GM13976 (cell line): ENCODE measurements at places on chromosomes 4 and X.

DNA sequence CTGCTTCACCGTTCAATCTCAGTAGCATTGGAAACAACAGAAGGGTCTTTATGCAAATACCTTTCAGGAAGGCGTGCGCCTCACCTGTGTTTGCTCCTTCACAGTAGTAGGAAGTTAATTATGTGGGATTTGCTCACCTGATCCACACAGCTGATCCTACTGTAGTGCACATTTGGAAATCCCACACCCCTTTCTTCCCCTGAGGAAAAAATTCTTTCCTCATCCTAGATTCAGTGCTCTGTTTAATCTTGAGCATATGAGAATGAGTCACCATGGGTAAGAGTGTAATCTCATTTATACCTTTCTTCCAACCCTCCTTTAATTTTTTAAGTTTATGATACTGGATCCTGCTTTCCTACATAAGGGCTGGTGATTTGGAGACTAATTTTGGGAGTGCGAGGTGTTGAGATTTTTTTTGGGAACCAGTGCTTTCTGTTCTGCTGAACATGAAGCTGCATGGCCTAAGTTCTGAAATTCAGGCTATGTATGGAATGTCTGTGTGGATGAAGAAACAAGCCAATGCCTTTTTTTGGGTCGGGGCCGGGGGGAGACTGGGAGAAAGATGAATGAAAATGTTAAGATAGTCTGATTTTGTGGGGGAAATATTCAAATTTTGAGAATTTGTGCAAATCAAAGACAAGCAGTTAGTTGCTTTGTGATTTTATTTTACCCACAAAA, 19.0 kb downstream of the GAB1 start:
- no peak for DNase-seq

GRCh38 chr4:53840643-53841042, 223.8 kb downstream of the CHIC2 start:
- DNase-seq = no peak

DNA sequence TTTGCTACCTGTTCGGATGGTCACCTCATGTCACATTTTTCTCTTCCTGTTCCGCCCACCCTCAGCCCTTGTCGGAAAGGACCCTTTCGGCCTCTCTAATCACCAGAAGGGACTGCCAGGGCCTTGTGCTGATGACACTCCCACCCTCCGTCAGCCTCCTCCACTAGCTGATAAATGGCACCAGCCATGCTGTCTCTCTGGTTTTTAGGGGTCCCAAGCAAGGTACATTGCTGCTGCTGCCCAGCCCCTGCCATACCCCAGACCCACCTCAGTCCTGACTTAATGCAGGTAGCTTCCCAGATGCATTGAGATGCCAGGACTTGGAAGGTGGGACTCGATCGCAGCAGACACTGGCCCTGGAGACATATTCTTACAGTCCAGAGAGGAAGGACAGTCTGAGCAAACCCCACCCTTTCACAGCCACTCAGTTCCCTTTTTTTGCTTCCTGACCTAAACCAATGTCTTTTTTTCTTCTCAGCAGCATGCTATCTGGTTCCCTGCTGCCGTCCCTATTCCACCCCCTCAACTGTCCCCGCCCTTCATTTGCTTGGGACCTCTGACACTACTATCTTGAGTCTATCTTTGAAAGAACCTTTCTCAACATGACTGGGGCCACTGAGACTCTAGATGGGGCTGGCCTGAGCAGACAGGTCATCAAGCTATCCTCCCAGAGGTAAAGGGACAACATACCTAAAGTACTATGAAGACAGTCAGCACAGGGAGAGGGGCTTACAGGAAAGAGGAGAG, at the start of gene BTK:
Gene BTK (minus strand): TSS at position 397 of the 747 bp plus-strand sequence. CDS start 10,907 bp downstream, outside the sequence.
- peak; percentile 62 for DNase-seq

DNA sequence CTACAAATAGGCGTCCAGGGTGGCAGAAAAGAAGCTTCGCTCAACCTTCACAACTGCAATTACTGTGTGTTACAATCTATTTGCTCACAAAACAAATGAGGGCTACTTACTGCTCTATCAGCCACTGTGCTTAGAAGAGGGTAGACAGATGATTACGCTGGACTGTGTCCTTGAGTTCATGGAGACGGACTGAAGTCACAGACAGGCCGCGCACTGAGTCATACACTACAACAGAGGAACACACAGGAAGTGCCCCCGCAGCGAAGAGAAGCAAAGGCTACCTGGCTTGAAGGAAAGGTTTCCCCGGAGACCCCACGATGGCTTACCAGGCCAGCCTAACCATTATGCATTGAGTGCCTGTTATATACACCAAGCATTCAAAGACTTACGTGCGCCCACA, 25.6 kb downstream of the FAT1 start:
- DNase-seq = no peak

DNA sequence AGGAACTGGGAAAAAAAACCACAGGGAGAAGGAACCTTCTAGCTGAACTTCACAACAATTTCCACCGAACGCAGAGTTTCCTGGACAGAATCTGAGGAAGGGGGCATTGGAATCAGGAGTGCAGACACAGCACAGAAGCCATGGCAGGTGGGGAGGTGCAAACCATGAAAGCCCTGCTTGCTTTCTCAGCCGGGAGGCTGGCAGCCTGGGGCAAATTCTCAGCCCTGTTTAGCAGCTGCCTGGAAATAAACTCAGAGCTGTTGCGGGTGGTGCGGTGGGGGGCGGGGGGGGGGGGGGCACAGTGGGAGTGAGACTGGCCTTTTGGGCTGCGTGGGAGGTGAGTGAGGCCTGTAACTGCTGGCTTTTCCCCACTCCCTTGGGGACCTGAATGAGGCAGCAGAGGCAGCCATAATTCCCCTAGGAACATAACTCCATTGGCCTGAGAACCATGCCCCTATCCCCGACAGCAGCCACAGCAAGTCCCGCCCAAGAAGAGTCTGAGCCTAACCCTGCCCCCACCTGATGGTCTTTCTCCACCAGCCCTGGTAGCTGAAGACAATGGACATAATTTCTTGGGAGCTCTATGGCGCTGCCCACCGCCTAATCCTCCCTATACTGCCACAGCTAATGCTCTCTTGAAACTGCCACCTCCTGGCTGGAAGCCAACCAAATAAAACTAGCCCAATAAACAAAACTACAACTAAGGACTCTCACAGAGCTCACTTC, 176.3 kb downstream of the FAM13A start:
- DNase-seq = no peak

DNA sequence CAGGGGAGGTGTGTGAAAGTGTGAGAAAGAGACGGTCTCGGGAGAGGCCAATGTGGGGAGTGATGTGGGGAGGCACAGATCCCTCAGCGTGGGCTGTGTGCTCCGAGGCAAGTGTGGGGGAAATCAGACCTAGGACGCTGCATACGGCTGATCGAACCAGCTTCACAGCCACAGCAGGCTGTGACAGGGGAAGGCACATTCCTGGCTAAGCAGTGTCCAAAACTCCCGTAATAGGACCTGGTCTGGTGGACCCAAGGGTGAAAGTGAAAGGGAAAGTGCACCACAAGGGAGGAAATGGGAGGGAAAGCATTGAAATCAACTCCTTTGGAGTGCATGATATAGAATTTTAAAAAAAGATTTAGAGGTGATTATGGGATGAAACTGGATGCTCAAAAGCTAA, 10.9 kb upstream of the RHOXF2 start:
- no peak for DNase-seq

DNA sequence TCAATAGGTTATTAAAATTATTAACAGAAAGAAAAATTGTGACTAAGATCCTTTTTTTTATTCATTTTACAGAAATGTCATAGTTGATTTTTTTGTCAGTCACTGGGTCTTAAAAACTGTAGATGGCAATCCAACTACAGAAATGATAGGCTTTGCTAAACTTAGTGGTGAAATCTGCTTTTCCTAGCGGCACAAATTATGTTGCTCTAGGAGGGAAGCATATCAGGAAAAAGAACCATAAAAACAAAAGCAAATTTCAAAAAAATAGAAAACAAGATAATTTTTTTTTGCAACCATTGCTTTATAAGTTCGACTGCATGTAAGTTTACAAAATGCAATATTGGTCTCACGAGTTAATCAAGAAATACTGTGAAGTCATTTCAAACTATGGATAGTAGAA, 443.5 kb upstream of the IGFBP7 start:
- DNase-seq = no peak

DNA sequence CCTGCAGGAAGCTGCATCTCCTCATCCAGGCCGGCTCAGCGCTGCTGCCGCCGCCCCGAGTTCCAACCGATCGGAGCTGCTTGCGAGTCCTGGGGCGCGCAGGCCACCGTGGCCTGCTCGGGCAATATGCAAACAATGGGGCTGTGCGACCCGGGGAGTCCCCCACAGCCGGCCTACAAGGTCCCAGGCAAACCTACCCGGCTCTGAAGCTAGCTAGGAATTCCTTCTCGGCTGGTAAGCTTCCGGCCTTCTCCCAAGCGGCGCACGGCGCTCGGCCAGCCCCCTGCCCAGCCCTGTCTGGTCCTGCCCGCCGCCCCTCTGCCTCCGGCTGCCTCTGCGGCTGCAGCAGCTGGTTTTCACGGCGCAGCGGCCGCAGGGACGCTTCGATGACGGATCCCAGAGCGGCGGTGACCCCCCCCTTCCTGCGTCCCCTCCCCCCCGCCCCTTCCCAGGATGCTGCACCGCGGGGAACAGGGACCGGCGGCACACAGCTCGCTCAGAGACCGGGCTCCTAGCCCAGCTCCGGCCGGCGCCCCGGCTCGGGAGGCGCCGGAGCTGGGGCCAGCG, 59.4 kb downstream of the TSC22D3 start:
- DNase-seq = no peak

- DNase-seq = no peak
These were observed 12.3 kb upstream of the CHIC2 start for GRCh38 chr4:54076673-54077072.

DNA sequence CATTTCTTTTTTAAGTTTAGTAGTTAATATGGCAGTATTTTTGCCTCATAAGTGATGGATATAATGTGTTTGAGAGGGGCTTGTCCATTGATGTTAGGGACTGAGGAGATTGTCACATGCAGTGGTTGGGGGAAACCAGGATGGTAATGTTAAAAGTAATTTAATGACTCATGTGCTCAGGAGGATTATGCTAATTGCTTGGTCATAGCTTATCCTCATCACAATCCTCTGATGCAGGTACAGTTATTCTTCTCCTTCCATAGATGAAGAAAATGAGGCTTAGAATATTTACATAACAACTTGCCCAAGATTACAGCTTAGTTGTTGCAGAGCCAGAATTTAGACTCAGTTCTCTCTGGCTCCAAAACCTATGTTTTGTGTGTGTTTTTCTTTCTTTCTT, 94.4 kb upstream of the SCML1 start:
- no peak for DNase-seq

GRCh38 chrX:27997622-27998021, 16.4 kb upstream of the DCAF8L1 start:
- no peak for DNase-seq

DNA sequence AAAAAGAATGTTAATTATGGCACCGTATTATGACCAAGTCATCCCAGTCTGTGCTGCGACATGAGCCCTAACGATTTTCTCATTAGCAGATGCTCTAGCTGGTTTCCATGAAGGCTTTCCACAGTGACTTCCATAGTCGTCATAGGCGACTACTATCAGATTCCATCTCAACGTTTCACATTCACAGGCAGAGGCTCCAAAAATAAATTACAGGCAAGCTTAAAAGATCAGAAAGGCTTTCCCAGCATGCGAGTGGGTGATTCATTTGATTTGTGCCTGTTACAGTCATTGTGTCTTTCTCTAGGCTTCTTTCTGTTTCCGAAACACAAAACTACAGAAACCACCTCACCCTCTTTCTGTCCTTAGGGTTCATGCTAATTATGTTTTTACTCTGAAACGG, 43.2 kb downstream of the PALLD start:
- no peak for DNase-seq

- no peak for DNase-seq
These were observed 45.7 kb downstream of the TRIM61 start for GRCh38 chr4:164931551-164932324.

DNA sequence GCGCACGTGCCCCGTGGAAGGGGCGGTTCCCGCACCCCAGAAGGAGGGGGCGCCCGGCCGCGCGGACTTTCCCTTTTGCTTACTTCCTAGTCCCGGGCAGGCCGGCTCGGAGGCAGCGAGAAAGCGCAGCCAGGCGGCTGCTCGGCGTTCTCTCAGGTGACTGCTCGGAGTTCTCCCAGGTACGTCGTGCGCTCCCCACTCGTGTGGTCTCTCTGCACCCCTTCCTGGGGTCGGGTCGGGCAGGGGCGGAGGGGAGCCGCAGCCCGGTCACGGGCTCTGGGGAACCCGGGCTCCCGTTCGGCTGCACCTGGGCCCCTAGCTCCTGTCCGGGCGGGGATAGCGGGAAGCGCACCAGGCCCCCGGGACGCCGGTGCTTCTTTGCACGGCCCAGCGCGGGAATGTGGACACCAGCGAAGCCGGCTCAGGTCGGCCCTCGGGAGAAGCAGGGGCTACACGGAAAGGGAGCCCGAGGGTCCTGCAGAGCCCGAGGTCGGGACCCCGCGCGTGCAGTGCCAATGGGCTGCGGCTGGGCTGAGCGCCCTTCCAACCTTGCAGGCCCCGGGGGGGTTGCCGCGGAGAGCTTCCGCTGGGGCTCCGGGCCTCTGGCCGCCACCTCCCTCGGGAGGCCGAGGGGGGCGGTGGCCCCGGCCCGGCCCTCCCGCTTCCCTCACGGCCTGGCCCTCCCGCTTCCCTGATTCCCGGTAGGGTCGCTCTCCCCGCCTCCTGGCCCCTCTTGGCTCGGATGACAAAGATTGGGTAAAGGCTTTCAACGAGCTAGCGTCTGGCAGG, at the start of gene TLR2:
Gene TLR2 (plus strand): TSS at position 99 of the 789 bp plus-strand sequence. CDS start 18,628 bp downstream, outside the sequence.
- peak; percentile 82 for DNase-seq

DNA sequence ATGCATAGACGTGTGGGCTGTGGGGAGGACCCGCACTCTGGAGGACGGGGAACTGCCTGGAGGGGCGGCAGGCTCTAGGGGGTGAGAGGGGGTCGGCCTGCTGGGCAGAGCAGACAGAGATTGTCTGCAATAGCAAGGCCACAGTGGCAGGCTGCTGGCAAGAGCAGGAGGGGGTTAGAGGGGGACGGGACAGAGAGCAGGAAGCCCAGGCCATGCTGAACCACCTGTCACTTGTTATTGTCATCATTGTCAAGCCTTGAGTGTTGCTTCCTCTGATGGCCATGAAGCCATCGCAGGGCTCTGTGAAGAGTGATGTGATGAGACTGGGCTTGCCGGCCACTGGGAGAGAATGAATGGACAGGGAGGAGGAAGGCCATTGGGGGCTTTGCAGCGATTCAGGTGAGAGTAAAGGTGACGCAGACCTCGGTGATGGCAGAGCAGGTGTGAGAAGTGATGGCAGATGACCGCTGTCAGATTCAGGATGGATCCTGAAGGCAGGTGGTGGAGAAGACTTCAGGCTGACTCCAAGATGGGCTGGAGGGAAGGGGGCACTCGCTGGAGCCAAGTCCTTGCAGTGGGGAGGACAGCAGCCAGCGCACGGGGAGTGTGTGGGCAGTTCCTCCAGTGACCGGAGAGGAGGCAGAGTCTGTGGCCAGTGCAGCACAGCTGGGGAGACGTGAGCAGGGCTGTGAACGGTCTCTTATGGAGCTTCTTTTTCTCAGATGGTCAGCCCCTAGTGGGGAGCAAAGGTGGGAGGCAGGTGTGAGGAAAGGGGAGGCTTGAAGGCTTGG, 43.6 kb downstream of the HTT-AS start:
- DNase-seq = no peak

DNA sequence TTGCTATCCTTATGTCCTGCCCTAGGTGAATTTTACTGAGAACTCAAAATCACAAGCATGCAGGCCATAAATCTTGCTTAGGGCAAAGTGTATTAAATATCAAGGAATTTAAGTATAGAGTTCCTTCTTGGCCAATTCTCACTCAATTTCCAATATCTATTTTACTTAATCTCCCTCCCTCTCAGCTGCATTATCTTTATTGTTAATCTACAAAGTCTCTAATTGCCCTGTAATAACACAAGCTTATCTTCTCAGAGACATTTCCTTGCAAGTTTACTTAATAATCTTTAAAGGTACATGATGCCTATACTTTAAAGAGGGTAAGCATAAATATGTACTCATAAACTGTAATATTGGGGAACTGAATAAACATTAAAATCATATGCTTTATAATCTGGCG, 26.9 kb upstream of the MAOB start:
- DNase-seq = no peak
